ENCODE measurements at places on chromosomes 3 and 15.

DNA sequence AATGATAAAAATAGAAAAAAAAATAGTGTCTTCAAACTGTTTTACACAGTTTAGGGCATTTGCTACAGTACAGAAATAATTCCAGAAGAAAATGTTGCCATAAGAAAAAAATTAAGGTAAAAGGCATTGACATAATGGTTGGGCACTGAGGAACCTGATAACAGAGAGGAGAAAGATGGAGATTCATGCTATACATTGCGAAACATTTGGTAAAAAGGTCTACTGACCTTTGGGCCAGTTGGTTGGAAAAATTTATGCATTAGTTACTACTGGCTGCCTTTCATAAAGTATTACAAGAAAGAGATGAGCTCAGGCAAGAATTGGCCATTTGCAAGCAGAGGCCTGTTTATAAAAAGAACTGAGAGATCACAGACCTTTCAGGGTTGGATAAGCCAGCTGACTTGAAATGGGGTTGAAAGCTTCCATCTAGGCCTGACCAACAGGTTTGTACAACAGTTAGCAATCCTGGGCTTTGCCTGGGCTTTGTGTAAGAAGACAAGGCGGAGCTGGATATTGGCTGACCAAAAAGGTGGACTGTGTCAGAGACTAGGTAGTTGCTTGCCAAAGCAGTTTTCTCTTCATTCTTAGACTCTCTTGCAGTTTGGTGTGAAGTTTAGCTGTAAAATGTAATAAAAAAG, 166.6 kb upstream of the MCTP2 start:
- DNase-seq, result no peak

GRCh38 chr3:186162221-186162620, 53.3 kb upstream of the ETV5 start:
- DNase-seq, result no peak

DNA sequence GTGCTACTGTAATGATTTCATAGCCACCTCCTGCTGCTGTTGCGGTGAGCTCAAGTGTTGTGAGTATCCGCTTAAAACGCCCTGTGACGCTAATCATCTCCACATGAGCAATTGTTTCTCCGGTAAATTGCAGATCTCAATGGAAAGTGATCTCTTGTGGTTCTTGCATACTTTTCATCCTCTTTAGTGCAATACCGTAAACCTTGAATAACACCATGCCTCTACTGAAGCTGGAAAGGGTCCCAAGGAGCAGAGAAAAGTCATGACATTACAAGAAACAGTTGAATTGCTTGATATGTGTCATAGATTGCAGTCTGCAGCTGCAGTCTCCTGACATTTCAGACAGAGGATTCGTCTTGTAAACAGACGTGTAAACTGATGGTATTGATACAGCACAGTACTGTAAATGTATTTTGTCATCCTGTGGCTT, 6.0 kb upstream of the CEMIP start:
- no peak for DNase-seq

- no peak for DNase-seq
Observed at GRCh38 chr3:172557515-172558220, 34.4 kb upstream of the TNFSF10 start.

- DNase-seq, result no peak
Observed at GRCh38 chr3:71370467-71370866, 213.1 kb downstream of the FOXP1 start.

GRCh38 chr3:71152039-71152891, 431.3 kb downstream of the FOXP1 start:
- no peak for DNase-seq

- no peak for DNase-seq
Observed at GRCh38 chr3:14496351-14496750, 43.8 kb downstream of the GRIP2 start.

DNA sequence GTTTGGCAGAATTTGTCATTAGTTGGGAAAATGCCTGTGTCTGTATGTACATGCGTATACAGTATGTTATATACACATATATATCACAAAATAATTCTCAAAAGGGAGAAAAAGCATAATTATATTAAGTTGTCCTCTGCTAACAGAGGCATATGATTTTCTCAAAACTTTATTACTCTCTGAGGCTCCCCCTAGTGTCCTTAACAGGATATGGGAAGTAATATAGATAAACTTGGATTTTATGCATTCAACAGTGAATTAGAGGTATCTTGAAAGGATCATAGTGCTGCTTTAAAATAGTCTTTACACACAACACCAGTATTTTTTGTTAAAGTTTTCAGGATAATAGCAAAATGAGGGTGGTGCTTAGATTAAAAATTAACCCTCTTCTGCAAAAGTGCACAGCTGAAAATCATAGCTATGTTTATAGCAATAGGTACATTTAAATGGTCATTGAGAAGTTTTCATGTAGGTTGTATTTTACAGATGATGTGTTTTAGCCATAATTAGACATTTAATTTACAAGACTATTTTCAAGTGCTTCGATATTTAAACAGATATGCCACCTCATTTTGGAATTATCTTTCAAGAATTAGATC, 454.0 kb upstream of the ROBO2 start:
- DNase-seq, result no peak

GRCh38 chr3:10869460-10869859, 53.4 kb downstream of the SLC6A11 start:
- DNase-seq, result no peak

GRCh38 chr15:25568751-25569150, 129.9 kb upstream of the UBE3A start:
- DNase-seq, result no peak

DNA sequence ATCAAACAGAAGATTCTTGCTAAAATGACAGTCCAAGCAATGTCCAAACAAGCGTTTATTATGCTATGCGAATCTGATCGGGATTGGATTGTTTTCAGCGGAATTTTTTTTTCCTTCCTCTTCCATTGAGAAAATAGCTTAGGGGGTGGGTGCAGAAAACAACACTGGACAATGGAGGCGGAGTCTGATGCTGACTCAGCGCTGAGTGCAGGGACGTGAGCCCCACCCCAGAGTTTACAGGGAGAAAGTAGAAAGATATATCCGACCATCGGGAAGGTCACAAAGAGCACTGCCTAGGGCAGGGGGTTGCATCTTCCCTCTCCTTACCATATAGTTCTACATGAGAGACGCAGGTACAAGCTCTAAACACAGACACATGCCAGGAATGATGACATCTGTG, 117.0 kb downstream of the FOXP1 start:
- no peak for DNase-seq

DNA sequence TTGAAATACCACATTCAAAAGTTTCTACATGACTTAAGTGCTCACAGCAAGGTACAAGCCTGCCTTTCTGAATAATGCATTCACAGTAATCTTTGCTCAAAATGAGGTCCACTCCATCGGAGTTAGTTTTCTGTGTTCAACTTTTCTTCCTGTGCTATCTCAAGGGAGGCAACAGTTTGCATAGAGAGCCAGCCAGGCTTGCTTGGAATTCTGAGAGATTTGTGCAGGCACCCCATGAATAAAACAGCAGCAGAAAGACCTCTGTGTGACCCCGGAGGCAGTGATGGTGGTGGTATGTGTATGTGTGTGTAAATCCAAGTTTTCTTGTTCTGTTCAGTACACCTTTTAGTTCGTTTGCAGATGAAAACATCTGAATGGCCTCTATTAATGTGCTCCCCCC, 124.0 kb downstream of the ADAMTS9 start:
- DNase-seq, result no peak

DNA sequence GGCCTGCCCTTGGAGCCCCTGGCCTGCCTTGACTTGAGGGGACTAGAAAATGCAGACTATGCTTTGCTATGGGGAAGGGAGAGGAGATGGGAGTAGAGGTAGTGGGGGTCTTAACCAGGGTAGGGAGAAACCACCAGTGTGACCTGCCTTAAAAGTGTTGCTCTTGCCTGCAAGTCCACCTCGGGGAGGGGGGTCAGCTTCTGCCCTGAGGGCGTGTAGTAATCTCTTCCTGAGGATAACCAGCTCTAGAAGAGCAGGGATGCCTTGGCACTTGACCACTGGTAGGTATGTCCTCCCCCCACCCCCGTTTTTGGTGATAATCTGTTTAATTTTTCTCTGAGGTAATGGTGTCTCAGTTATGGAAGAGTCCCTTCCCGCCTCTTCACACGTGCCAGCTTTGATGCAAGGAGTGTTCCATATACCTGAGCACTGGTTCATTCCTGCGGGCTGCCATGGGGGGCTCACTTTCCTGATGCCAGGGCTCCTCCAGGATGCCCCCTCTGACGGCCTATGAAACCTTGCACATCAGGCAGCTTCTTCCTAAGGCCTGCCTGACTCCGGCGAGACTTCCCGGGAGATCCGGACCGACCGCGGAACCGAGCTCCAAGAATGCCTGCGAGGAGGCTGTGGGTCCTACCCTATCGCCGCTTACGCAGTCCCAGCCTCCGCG, 780 bp upstream of the P4HTM start:
- no peak for DNase-seq

DNA sequence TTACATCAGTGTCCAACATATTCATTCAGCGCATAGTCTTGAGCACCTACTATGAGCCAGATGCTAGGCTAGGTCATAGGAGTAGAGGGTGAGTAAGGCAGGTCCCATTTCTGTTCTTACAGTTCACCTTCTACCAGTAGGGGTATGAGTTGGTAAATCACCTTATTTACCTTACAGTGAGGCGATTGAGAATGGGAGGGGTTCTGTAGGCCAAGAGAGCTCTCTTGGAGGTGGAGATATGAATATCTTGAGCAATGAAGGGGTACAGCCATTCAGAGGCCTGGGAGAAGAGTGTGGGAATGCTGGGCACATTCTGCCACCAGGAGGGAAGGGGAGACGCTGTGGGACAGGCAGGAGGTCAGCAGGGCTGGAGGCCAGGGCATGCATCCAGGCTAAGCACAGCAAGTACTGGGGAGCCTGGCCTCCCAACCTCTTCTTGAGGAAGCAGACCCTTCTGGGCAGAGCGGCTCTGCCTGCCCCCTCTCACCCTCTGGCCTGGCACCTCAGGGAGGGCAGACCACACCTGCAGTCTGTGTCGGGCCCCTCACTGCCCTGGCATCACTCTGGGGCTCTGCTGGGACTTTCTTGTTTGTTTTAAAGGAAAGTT, 123.4 kb downstream of the EEFSEC start:
- no peak for DNase-seq

- DNase-seq, result no peak
Observed at GRCh38 chr3:179797192-179797591, 144.4 kb downstream of the USP13 start.

- no peak for DNase-seq
Observed at GRCh38 chr15:70584441-70584837, 178.9 kb downstream of the UACA start.

- no peak for DNase-seq
Observed at GRCh38 chr15:94671858-94672532, 440.6 kb downstream of the MCTP2 start.

- DNase-seq, result no peak
Observed at GRCh38 chr15:58221591-58222241, 83.5 kb downstream of the AQP9 start.

GRCh38 chr3:196016059-196016458, 65.8 kb downstream of the TFRC start:
- DNase-seq, result no peak

GRCh38 chr3:69065318-69065964, 13.3 kb upstream of the TMF1 start:
- no peak for DNase-seq

DNA sequence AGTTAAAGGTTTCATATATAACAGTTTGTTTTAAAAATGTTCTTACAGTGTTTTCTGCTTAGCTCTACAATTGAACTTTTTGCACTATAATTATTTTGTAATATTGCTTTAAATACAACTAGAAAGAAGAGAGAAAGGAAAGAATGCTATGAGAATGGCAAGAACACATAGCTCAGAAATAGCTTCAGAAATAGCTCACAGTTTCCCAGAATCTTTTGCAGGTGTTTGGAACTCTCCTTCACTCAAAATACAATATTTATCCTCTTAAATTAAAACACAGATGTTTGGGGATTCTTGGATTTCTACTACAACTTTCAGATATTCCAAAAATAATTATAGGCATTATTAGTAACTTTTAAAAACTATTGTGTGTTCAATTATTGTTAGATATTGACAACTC, 658.0 kb upstream of the DPPA4 start:
- DNase-seq, result no peak

GRCh38 chr15:38085114-38085513, 150.7 kb downstream of the TMCO5A start:
- DNase-seq, result no peak

GRCh38 chr15:70197945-70198361, 100.2 kb upstream of the TLE3 start:
- no peak for DNase-seq

GRCh38 chr3:151814588-151814987, 672 bp downstream of the AADAC start:
- no peak for DNase-seq

DNA sequence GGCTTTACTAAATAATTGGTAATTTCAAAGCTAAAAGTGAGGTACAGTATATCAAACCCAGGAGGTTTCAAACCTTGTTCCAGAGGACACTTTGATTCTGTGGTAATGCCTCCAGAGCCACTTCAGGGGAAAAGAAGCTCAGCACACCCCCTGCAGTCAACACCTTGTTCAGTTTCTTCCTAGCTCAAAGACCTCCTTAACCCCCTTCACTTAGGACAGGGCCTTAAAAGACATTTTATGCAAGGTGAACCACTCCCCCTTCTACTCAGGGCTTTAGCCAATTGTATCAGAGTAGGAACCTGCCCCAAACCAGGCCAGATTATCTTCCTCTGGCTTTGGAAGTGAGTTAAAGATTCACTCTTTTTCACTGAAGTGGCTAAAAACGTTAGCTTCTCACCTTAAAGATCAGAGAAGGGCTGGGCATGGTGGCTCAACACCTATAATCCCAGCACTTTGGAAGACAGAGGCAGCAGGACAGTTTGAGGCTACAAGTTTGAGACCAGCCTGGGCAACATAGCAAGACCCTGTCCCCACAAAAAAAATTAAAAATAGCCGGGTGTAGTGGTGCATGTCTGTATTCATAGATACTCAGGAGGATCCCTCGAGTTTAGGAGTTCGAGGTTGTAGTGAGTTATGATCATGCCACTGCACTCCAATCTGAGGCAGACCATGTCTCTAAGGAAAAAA, 3.4 kb downstream of the DENND6A start:
- no peak for DNase-seq

DNA sequence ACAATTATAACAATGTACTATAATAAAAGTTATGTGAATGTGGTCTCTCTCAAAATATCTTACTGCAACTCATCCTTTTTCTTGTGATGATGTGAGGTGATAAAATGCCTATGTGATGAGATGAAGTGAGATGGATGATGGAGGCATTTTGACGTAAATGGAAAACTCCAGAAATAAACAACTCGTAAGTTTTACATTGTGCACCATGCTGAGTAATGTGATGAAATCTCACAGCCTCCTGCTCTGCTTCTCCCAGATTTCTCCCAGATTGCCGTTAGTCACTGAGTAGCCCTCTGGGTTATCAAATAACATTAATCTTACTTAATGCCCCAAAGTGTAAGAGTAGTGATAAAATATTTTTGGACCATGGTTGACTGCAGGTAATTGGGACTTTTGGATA, 64.8 kb upstream of the SLCO2A1 start:
- no peak for DNase-seq
